ENCODE measurements at places on chromosomes 1 and 21. TPM values are rescaled to one million over a fixed set of nuclear protein-coding genes. Genes with fewer than 3 reads are reported as not detected.
A peak's percentile ranks its signal among the peaks of the same experiment; 100 is the strongest.

TCEA3 gene
- 16.7 TPM for total RNA-seq

HAPLN2 gene
- total RNA-seq, result 2.8 TPM

CD2 gene
- 0.65 TPM for total RNA-seq

TNFRSF18 gene
- total RNA-seq, result 0.29 TPM

SYT11 gene
- 15.6 TPM for total RNA-seq

DNA sequence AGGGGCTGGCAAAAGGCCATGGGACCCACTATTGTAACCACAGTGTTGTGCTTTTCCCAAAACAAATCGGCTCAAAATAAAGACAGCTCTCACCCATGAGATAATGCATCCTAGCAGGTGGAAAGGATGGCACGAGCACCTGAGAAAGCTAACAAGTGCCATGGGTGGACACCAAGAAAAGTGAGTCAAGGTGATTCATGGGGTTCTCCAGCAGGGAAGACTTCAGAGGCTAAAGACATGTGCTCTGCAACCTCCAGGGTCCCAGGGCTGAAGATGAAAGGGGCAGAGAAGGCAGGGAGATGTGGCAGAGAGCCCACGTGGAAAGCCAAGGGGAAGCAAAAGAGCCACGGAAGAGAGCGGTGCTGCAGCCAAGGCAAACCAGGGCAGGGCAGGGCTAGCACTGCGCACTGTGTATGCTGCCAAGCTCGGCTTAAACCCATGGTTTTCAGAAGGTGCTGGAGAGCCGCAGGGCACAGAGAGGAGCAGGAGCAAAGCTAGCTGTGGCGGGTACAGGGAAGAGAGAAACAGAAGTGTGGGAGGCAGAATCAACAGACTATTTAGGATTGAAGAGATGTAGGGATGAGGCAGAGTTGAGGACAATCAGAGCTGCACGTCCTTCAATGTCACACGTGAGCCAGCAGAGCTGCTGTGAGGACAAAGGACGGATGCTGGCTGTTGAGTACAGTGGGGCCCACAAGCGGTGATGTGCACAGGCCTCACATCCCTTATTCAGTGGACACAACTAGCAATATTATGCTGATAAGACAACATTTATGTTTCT is 41.8 kb upstream of the C1orf198 start:
- no peak overlapping the region for H3K4me3 ChIP-seq
- H3K27ac ChIP-seq, result peak overlapping the region; percentile 60
- peak; percentile 74 for DNase-seq
- H3K36me3 ChIP-seq, result no peaks in the 10 kb centered on the region

- H3K4me1 ChIP-seq, result peaks cover 66% of the 10 kb centered on the region
- H3K27ac ChIP-seq, result peak overlapping the region; percentile 87
- peak overlapping the region; percentile 69 for H3K4me3 ChIP-seq
- no peaks in the 10 kb centered on the region for H3K27me3 ChIP-seq
- no peak for DNase-seq
Measured at GRCh38 chr21:26965040-26965906, 1.6 kb downstream of the ADAMTS5 start.

GRCh38 chr1:110554871-110555801 is 36.2 kb upstream of the KCNA10 start:
- peaks cover 14% of the 10 kb centered on the region for H3K4me1 ChIP-seq
- H3K4me3 ChIP-seq, result peak overlapping the region; percentile 64
- H3K36me3 ChIP-seq, result no peaks in the 10 kb centered on the region

DNA sequence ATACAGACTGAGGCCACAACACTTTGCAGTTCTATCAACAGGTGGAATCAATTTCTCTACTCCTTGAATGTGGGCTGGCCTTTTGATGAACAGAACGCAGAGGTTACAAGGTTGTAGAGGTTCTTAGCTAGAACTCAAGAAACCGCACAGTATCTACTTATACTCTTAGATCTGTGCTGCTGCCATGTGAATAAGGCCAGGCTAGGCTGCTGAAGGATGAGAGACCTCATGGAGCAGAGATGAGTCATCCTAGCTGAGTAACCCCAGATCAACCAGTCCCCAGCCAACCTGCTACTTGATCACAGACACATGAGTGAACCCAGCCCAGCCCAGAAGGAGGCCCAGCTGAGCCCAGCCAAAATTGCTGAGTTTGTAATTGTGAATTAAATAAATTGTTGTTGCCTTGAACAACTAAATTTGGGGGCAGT is 35.3 kb upstream of the BCAR3 start:
- H3K36me3 ChIP-seq, result no peaks in the 10 kb centered on the region
- peaks cover 17% of the 10 kb centered on the region for H3K4me1 ChIP-seq
- no peak for DNase-seq
- H3K4me3 ChIP-seq, result no peak overlapping the region
- no peak overlapping the region for H3K27ac ChIP-seq
- no peaks in the 10 kb centered on the region for H3K27me3 ChIP-seq

GRCh38 chr1:236063919-236064673 is 794 bp downstream of the NID1 start:
- H3K4me3 ChIP-seq, result peak overlapping the region; percentile 85
- peak overlapping the region; percentile 89 for H3K27ac ChIP-seq
- H3K36me3 ChIP-seq, result no peaks in the 10 kb centered on the region

DNA sequence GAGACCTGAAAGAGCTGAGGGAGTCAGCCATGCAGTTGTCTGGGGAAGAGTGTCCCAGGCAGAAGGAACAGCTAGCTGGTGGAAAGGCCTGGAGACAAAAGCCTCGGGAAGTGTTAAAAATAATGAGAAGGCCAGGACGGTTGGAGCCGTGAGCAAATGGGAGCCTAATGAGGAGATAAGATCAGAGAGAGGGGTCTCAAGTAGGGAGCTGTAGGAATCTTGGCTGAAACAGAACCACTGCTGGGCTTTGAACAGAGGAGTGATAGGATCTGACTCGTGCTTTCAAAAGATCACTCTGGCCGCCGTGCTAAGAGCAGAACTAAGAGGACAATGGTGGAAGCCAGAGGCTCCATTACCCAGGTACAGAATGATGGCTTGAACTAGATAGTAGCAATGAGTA is 1.9 kb upstream of the FOXJ3 start:
- DNase-seq, result no peak
- no peaks in the 10 kb centered on the region for H3K27me3 ChIP-seq
- H3K4me3 ChIP-seq, result no peak overlapping the region
- no peaks in the 10 kb centered on the region for H3K36me3 ChIP-seq
- H3K27ac ChIP-seq, result no peak overlapping the region

DNA sequence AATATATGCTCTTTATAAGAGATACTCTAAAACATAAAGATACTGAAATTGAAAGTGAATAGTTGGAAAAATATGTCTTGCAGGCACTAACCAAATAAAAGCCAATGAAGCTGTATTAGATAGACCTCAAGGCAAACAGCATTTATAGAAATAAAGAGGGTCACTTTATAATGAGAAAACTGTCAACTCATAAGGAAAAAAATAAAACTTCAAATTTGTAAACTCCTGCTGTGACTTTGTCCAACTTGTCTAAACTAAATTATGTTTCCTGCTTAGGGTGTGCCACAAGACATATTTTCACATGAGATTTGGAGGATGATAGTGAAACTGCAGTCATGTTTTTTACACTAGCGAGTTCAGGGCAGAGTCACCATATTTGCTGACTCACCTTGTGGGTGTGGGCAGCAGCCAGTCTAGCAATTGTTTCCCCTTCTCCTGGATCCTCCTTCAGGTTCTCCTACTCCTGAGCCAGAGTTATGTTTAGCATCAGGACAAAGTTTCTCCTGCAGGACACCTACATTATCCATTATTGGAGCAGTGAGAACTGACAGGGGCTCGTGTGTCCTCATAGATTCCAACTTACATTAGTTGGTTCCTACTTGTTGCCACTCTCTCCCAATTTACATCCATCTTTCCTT is 43.8 kb downstream of the CD53 start:
- H3K27me3 ChIP-seq, result no peaks in the 10 kb centered on the region
- DNase-seq, result no peak
- H3K4me3 ChIP-seq, result no peak overlapping the region

GRCh38 chr1:95039360-95040031 is 33.3 kb downstream of the ALG14 start:
- no peaks in the 10 kb centered on the region for H3K27me3 ChIP-seq
- H3K4me1 ChIP-seq, result peaks cover 26% of the 10 kb centered on the region
- H3K36me3 ChIP-seq, result no peaks in the 10 kb centered on the region
- peak overlapping the region; percentile 1 for H3K27ac ChIP-seq

DNA sequence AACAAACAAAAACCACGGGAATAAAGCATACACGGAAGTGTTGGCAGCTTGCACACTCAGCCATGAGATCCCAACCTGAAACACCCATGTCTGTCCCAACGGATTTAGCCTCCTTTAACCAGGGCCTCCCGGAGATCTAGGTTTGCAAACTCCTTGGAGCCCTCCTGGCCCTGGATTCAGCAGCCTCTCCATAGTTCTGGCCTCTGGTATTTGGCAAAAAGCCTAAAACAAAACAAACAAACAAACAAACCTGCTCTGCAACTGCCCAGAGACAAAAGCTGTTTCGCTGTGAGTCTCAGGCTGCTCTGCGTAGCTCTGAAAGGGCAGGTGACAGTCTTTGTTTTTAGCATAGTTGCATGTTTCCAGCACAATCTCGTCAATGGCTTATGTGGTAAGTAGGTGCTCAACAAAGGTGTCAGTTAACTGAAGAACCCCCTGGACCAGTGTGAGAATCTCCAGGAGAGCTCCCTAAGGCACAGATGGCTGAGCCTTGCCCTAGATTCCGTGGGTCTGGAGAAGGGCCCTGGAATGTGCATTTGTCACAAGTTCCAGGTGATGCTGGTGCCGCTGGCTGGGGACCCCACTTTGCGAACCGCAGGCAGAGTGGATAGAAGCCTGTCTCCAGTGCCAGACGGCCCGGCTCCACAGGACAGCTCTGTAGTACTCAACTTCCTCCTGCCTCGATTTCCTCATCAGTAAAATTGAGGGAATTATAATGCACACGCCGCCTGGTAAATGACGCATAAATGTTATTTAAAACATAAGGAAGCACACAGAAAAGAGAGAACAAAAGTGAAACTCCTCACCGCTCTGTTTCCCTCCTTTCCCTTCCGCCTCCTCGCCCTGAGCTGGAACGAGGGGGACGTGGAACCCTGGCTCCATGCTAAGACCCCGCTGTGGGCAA is 86.2 kb downstream of the RIPK4 start:
- no peaks in the 10 kb centered on the region for H3K36me3 ChIP-seq
- peaks cover 15% of the 10 kb centered on the region for H3K4me1 ChIP-seq
- no peak overlapping the region for H3K4me3 ChIP-seq
- no peak for DNase-seq
- H3K27me3 ChIP-seq, result peaks cover 42% of the 10 kb centered on the region

DNA sequence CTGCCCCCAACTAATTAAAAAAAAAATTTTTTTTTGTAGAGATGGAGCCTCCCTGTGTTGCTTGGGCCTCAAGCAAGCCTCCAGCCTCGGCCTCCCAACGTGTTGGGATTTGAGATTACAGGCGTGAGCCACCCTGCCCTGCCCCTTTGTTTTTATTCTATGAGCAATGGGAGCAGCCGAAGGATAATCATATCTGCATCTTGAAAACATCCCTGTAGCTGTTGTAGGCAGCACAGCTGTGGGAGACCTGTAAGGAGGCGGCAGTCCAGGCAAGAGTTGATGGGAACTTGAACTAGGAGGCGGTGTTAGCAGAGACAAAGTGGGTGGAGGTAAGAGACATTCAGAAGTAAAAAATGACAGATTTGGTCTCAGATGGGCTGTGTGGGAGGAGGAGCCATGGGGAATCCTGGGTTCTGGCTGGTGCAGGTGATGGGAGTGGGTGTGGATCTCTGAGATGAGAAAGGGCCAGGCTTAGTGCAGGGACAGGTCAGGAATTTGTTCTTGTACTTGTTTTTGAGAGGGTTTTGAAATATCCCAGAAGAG is 31.3 kb downstream of the STUM start:
- peaks cover 30% of the 10 kb centered on the region for H3K4me1 ChIP-seq
- DNase-seq, result no peak
- H3K27me3 ChIP-seq, result no peaks in the 10 kb centered on the region
- no peak overlapping the region for H3K27ac ChIP-seq

GRCh38 chr21:20106368-20106767 is 891.8 kb upstream of the NCAM2 start:
- H3K36me3 ChIP-seq, result no peaks in the 10 kb centered on the region
- H3K4me1 ChIP-seq, result no peaks in the 10 kb centered on the region
- H3K27me3 ChIP-seq, result no peaks in the 10 kb centered on the region
- no peak overlapping the region for H3K4me3 ChIP-seq
- DNase-seq, result no peak

GRCh38 chr1:170498876-170499275 is 33.1 kb upstream of the GORAB start:
- H3K36me3 ChIP-seq, result no peaks in the 10 kb centered on the region
- no peak overlapping the region for H3K4me3 ChIP-seq
- H3K27me3 ChIP-seq, result no peaks in the 10 kb centered on the region
- H3K4me1 ChIP-seq, result peaks cover 11% of the 10 kb centered on the region

DNA sequence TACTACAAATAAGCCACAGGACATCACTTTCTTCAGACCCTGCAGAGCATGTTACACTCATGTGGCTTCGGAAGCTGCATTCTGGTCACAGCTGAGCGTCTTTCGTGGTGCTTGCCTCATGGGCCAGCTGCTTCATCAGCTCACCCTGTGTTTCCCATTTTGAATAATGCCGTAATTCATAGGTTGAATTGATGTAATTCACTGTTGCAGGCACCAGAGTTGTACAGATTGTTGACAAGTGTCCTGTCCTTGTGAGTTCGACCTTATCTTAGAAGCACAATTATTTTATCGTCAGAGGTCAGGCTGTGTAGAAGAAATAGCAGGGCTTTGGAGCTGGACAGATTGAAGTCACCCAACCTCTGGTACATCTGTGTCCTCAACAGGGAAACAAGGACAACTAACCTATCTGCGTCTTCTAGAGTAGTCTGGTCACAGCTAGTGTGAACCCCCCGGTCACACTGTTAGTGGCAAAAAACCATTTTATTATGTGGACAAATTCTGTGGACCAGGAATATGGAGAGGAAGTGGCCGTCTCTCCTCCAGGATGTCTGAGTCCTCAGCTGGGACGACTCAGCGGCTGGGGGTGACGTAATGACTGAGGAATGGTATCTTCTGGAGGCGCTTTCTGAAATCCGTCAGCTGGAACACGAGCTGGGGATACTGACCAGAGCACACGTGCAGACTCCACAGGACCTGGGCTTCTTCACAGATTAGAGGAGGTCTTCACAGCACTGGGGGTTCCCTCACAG is 17.8 kb downstream of the PKNOX1 start:
- peaks cover 26% of the 10 kb centered on the region for H3K4me1 ChIP-seq
- H3K27ac ChIP-seq, result peak overlapping the region; percentile 69
- H3K4me3 ChIP-seq, result no peak overlapping the region
- peak; percentile 93 for DNase-seq
- no peaks in the 10 kb centered on the region for H3K36me3 ChIP-seq
